Bronchial epithelial cell (primary cell): ENCODE measurements at places on chromosomes 4 and X. TPM values are rescaled to one million over a fixed set of nuclear protein-coding genes. Genes with fewer than 3 reads are reported as not detected.

Gene TAB3
- total RNA-seq = 9.3 and 10.8 TPM in 2 replicates

Gene RAB41
- not detected in 2 replicates for total RNA-seq

Gene CLDN34
- total RNA-seq = not detected in 2 replicates

Gene TCP11X1
- total RNA-seq = not detected in 2 replicates

- peak; percentile 73 for DNase-seq
Measured at GRCh38 chr4:86895692-86896488, 3.7 kb upstream of the C4orf36 start.

- peak; percentile 52 for DNase-seq
Measured at GRCh38 chr4:100420571-100420970, 97.3 kb downstream of the EMCN start.

GRCh38 chr4:678331-679103, 4.2 kb downstream of the MYL5 start:
- no peak for DNase-seq

- DNase-seq = no peak
Measured at GRCh38 chr4:184689681-184690080, 40.1 kb downstream of the PRIMPOL start.

- DNase-seq = peak; percentile 80
Measured at GRCh38 chrX:119503484-119503861, 35.2 kb downstream of the SLC25A5 start.

Gene APLN
- total RNA-seq = under 0.01 and 0.13 TPM in 2 replicates

DNA sequence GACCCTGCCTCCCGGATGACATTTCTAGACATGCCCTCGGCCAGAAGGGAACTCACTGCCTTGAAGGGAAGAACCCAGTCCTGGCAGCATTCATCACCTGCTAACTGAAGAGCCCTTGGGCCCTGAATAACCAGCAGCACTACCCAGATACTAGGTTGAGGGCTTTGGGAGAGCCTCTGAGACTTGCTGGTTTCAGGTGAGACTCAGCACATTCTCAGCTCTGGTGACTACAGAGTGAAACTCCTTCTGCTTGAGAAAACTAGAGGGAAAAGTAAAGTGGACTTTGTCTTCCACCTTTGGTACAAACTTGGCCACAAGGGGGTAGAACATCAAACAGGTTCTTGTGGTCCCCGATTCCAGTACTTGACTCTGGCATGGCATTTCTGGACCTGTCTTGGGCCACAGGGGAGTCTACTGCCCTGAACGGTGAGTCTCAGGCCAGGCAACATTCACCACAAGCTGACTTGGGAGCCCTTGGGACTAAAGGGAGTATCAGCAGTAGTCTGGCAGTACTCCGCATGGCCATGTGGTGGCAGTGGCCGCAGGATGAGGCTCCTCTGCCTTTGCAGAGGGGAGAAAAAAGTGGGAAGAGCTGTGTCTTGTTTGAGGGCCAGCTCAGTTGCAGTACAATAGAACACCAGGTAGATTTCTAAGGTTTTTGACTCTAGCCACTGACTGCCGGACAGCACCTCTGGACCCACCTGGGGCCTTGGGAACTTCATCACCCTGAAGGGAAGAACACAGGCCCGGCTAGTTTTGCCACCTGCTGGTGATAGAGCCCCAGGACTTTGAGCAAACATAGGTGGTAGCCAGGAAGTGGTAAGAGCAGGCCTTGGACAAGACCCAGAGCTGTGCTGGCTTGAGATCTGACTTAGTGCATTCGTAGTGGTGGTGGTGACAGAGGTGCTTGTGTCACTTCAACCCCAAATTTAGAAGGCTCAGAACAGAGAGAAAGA, 414.8 kb downstream of the OPHN1 start:
- peak; percentile 13 for DNase-seq

DNA sequence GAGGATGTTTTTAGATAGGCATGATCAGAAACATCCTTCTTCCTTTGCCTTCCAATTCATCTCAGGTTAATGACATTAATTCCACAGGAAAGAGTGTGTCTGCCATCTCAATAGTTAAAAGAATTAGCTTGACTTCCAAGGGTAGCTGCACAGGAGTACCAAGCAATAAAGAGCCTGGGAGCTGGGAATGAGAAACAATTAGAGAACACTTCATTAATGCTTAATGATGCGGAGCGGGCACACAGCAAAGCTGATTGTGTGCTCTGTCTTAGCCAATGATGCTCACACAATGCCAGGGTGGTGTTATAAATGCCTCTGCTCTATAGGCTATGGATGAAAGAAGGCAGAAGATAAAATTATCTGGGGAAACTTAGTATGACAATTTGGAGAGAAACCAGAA, 1052.5 kb upstream of the LCORL start:
- DNase-seq = no peak

GRCh38 chrX:136325377-136325776, 24.6 kb downstream of the ADGRG4 start:
- no peak for DNase-seq

- no peak for DNase-seq
Measured at GRCh38 chr4:1240721-1241465, 8.0 kb downstream of the CTBP1 start.

Gene CORIN
- 0.26 and 0.38 TPM in 2 replicates for total RNA-seq

Gene LRP2BP
- 0.53 and 0.64 TPM in 2 replicates for total RNA-seq

DNA sequence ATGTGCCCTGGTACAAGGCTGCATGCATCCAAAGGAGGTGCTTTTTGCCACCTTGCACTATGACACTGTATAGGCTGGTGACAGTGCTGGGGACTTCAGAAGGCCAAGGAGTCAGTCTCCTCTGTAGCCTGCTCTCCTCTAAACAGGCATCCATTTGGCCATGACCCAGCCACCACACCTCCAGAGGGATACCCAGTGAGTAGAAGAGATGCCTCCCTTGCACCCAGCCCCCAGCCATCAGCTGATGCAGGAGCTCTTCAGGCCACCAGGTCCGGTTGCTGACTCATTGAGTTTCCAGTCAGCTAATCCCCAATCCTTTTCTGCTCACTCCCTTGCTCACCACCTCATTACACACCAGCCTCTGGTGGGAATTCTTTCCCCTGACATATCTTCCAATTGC, 99.8 kb downstream of the PJA1 start:
- peak; percentile 68 for DNase-seq

Gene TRIM75
- total RNA-seq = not detected in 2 replicates

- DNase-seq = peak; percentile 6
Measured at GRCh38 chr4:2696423-2696822, 59.7 kb downstream of the TNIP2 start.

- peak; percentile 58 for DNase-seq
Measured at GRCh38 chrX:58051346-58051745, 141.1 kb upstream of the ZXDA start.
